ENCODE measurements at places on chromosomes 7 and 10.

- DNase-seq = no peak
These were observed 102.8 kb upstream of the KCND2 start for GRCh38 chr7:120169996-120170783.

DNA sequence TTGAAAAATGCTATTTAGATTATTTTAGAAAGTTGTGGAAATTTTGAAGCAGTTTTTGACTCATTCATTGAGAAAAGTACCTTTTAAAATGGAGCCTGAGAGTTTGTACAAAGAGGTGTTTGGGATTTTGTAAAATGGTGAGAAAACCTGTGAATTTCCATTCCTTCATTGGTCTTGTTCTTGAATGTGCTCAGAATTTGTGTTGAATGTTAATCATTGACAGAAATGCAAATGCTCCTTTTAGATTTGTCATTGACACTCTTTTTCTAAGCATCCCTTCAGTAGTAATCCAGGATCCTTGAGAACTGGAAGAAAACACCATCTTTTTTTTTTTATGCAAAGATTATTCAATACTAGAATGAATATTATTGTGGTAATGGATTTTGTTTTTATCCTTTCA is 74.8 kb downstream of the LCOR start:
- DNase-seq = no peak

GRCh38 chr10:122461367-122461728 is at the start of gene HTRA1:
Gene HTRA1 (plus strand): TSS chr10:122461553. CDS start chr10:122461653, 100 bp downstream.
- peak; percentile 64 for DNase-seq

DNA sequence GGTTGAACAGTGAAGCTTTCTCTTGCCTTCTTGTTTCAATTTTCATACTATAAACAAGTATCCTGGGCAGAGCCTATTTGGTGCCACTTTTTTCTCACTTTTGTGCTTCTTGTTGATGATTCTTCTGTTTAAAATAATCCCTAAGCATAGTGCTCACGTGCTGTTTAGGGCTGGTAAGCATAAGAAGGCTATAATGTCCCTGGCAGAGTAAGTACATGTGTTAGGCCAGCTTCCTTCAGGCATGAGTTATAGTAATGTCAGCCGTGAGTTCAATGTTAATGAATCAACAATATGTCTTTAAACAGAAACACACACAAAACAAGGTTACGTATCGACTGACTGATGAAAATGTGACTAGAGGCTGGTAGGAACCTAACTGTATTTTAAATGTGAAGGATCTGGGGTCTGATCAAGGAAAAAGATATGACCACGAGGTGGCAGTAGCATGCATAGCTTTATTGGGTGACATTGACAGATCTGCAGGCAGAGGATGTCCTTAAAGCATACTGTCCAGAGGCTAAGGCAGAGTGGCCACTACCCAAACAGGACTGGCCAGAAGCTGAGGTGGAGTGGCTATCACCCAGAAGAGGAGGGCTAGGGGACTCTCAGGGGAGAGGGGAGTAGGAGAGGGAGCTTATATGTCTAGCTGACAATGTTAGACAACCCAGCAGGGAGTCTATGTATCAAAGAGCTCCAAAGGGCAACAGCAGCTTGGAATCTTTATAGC is 113.7 kb downstream of the BRAF start:
- DNase-seq = peak; percentile 64

DNA sequence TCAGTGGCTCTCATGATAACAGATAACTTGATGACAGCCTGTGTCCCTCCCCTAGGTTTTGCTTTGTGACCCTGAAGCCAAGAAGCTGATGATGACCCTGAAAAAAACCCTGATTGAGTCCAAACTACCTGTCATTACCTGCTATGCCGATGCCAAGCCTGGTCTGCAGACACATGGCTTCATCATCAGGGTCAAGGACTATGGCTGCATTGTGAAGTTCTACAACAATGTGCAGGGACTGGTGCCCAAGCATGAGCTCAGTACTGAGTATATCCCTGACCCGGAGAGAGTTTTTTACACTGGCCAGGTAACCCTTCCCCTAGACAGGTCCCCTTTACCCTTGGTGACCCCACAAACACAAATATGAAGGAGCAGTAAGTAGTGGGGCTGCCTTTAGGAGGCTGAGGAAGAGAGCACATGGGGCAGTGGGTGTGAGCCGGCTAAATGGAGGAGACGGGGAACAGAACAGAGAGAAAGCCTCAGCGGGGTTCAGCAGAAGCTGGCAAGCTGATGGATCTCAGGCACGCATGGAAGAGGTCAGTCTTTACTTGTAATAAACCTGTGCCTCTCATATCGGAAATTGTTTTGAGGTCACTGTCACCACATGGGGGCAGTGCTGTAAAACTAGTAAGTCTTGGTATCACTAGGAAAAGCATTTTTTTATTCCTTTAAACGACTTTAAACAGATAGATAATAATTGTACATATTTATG is 20.2 kb downstream of the PDCD11 start:
- peak; percentile 7 for DNase-seq

DNA sequence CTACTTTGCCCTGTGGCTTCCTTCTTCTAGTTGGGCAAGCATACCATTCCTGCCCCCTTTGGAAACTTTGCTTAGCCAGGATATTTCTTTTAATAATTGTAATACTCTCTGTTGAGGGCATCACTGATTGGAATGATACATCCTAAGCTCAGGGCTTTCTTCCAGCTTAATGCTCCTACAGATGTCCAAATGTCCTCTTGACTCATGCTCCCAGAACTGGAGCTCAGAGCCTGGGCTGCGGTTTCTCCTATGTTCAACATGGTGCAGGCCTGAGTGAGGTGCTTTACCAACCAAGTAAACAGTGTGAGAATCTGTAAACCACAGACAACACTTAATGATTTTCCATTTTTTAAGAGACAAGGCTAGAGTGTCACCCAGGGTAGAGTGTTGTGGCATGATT is 108.6 kb downstream of the LRRC4 start:
- no peak for DNase-seq

- peak; percentile 53 for DNase-seq
These were observed 6.9 kb upstream of the CREB3L2 start for GRCh38 chr7:138008588-138009349.

- no peak for DNase-seq
These were observed 21.1 kb downstream of the PLAU start for GRCh38 chr10:73931767-73932619.

- no peak for DNase-seq
These were observed 198.1 kb downstream of the CXCL12 start for GRCh38 chr10:44186821-44187220.

DNA sequence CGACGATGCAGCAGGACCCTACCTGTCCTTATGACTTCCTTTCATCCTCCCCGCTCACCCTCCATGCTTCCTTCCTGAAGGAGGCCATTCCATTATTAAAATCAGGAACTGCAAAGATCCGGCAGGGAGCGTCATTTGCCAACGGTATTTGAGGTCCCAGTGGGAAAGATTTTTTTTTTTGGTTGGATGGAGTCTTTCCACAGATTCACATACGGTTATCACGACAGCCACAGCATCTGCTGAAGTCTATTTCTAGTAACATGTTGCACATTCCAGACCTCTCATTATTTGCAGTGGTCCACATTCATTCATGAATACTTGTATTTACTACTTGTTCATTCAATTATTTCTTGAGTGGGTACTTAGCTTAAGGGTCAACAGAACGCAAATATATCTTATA is 94.7 kb upstream of the LYZL2 start:
- DNase-seq = no peak

DNA sequence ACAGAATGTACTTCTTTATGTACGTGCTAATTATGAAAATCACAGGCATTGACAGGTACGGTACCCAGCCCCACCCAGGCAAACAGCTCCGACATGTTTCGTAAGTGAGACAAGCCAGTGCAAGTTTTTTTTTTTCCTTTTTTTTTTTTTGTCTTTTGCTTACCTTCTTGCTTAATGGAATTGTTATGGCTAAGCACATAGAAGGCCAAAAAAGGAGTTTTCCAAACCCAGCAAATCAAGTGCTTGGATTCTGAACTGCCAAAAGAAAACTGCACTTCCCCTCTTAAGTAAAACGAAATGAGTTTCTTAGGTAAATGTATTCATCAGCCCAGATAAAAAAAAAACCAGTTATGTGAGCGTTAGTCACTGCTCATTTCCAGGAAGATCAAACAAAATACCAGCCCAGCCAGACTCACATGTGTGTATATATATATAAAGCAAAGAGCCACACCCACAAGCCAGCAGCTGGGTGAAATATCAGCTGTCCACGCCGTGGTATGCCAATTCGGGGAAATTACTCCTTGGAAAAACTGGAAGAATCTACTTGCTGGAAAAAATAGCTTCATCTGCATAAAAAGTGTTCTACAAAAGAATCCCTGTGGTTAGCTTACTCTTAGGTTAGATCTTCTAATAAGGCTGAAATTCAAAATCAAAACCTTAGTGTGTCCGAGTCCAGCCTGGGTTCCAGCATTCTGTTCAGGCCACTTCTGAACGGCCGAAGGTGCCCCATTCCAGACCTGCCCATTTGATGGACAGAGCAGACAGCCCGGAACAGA is 8.0 kb downstream of the KLF6 start:
- no peak for DNase-seq

GRCh38 chr7:29955799-29956486 is 33.7 kb downstream of the SCRN1 start:
- DNase-seq = no peak

DNA sequence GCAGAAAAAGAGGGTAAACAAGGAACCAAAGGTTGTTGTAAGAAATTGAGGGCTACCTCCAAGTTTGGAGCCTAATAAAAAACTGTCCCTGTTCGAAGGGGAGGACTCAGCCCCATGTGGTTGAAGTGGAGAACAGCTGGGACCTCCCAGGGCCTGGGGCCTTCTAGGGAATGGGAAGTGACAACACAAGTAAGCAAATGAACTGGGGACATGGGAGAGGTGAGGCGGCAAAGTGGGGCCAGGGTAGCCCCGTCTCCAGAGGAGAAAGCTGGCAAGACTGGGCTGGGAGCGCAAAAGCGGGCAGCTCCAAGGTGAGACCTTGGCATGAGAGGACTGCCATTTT is 198.1 kb downstream of the ZNF438 start:
- no peak for DNase-seq

DNA sequence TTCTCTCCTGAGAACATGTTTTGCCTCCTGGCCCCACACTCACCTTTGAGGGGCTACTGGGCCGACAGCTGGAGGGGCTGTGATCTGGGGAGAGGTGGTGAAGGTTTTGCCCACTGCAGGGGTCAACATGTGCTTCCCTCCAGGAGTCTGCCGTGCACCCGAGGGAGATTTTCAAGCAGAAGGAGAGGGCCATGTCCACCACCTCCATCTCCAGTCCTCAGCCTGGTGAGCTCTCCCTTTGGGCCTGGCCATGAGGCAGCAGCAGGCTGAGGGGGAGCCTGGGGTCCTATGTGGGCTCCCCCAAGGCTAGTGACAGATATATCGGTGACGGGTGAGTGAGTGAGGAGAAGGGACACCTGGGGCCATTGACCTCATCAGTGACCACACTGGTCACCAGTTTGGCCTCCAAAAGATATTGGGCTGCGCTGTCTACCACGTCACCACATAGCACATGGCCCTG is 6.6 kb downstream of the PGAM2 start:
- no peak for DNase-seq

DNA sequence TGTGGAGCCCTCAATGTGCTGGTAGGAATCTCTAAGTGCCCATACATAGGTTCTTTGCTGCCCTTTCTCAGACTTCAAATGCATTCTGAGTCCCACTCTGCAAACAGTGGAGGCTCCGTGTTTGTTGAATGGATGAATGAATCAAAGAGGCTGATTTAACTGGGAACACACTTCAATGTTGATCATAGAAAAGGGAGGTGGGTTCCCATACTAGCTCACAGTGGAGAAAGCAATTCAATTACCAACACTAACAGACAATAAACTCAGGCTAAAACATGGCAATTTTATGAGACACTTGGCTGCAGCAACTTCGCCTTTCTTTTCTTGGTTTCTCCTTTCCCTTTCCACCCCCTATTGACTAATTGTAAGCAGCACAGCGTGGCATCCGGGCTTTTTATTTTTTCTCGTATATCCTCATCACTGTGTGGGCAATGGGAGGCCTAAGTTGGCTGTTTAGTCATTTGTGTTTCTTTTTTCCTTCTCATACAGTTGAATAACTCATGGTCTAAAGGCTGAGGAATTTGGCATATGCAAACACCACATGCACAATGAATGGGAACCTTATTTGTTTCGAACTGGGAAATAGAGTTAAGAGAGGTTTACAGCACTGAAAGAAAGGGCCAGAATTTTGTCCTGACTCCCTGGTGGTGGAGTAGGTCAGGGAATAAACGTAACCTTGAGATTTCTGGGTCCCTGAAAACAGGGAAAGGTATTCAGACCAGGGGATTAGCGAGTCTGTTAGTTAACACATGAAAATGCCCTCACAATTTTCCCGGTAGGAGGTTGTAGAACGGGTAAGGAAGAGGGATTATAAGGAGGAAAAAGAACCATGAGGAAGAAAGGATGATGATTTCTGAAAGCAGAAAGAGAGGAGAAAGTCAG is 858.5 kb downstream of the KCNMA1 start:
- no peak for DNase-seq

- DNase-seq = no peak
These were observed 145.0 kb upstream of the CALCR start for GRCh38 chr7:93719546-93719945.

DNA sequence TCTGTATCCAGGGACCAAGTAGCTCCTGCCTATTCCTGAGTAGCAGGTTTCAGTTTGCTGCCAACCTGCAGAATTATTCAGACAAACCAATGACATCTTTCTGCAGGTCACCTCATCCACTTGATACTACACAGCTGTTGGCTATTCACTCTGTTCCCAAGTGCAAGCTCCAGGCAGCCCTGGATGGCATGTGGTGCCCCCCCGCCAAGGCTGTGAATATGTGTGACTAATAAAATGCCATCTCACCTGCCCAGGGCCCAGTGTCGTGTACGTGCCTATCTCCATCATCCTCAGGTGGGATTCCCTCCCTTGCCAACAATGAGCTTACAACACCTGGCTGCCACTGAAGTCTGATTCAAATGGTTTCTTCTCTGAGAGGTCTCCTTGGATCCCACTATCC is 125.8 kb downstream of the RAB11FIP2 start:
- DNase-seq = no peak

- DNase-seq = no peak
These were observed 151.6 kb downstream of the TMEM26 start for GRCh38 chr10:61301575-61301974.

DNA sequence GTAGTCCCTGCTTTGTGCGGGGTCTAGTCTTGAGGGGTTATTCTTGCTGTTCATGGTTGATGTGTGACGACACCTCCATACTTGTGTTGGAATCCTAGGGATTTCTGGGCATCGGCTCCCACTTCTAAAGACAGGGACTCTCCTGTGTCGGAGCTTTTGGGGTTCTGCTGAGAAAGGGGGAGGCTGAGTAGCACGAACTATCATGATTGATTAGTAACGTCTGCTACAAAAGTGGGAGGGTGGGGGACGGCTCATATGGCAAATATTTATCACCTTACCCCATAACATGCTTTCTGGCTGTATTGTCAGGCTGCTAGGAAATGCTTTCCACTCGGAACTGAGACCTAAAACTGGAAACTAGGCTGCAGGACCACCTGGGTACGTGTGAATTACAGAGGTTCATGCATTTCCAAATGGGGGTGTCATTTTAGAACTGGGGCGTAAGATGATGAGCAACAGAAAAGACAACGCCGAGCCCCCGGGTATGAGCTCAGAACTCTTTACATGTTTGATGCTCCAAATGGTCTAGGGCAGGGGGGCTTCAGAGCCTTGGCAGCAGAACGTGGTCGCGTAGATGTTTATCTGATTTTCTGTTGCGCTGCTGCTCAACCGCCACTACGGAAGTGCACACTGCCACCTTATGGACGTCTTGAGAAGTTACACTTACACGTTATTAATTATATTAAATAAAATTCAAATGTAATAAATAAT is 15.1 kb upstream of the NME8 start:
- peak; percentile 55 for DNase-seq
